ENCODE measurements at places on chromosomes 7 and 10.

GRCh38 chr7:155701972-155702544 is 57.6 kb downstream of the RBM33 start:
- no peak for DNase-seq

DNA sequence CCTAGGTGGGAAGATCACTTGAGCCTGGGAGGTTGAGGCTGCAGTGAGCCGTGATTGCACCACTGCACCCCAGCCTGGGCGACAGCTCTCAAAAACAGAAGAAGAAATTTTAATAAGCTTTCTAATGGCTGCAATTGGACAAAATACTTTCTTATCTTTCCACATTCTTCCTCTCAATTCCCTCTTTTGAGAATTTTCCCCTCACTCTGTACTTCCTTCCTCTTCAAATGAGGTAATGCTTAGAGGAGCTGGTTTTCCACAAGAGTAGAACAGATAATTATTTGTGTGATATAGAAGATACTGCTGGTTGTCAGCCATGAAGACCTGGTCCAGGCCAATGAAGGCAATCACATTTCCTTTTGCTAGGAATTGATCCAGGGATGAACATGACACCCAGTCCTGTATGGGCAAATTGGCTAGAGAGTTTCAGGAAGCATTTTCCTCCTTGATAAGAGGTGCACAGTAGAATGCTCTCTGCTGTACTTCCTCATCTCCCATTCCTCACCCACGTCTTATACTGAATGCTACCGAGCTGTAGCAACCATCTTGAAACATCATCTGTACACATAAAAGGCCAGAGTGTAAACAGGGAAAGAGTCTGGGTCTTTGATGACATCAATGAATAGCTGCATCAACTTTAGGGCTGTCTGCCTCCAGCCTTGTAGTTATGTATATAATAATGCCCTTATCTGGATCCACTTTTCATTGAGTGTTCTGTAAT is 103.9 kb downstream of the CDK6 start:
- DNase-seq: no peak

DNA sequence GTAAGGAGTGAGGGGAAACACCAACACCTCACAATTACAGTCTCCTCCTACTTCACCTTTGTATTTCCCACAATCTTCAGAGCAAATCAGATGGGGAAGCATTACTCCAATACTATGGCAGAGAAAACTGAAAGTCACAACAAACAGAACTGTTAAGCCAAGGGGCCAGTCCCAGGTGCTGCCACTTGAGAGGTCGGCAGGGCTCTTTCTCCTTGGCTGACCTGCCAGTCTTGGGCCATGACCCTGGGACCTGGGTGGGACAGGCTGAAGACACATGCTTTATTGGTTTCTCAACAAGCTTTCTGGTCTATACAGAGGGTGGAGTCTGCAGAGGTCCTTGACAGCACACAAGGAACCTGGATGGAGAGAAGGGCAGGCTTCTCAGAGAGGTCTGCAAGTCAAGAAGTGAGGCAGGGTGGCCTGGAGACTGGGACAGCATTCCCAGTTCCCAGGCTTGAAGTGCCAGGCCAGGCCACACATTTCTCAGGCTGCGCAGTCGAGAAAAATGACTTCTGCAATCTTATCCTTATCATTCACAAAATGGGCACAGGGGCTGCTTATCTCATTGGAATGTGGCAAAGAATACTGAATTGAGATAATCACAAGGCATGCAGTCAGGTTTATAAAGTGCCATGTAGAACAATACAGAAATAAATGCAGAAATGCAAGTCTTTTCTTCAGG is 301.0 kb downstream of the CXCL12 start:
- no peak for DNase-seq

DNA sequence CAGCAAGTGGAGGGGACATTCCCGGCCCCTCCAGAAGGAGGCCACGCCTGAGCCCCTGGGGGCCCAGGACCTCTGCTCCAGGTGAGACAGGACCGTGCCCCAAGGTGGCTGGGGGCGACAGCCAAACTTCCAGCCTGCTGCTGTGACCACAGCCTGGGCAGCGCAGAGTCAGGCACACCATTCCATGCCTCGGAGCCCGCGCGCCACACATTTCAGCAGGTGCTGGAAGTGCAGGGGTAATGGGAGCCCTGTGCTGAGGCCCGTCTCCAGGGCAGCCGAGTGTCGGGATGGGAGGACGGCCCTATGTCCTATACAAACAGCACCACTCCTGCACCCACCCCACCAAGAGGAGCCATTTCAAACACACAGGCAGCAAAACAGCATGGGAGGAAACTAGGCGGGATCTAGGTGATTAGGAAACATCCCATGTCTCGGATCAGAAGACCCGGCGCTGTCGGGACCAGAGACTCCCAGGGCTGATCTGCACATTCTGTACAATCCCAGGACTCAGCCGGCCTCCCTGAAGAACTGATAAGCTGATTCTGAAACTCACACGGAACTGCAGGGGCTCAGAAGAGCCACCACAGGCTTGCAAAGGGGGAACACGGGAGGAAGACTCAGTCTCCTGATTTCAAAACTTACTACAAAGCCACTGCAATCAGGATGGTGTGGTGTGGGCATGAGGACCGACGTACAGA is 272.3 kb downstream of the ELFN1 start:
- DNase-seq: no peak

GRCh38 chr10:71277914-71278665 is 41.0 kb upstream of the SLC29A3 start:
- no peak for DNase-seq

DNA sequence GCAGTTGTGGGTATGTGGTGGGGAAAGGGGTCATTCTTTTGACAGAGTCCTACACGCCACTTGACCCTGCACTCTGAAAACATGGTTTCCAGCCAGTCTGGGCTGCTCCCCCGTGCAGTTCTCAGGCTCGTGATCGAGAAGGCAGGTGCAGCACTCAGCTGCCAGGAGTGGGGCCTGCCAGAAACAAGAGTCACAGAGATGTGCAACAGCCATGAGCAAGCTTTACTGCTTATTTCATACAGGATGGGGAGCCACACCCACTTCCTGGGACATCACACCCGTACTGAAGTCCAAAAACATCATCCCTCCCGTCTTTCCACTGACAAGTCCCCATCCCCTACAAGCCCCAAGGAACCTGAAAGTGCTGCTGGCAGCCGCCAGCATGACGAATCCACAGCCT is 9.3 kb downstream of the ATG9B start:
- no peak for DNase-seq

- DNase-seq: no peak
These were observed 217.2 kb downstream of the ANK3 start for GRCh38 chr10:60172363-60172990.

DNA sequence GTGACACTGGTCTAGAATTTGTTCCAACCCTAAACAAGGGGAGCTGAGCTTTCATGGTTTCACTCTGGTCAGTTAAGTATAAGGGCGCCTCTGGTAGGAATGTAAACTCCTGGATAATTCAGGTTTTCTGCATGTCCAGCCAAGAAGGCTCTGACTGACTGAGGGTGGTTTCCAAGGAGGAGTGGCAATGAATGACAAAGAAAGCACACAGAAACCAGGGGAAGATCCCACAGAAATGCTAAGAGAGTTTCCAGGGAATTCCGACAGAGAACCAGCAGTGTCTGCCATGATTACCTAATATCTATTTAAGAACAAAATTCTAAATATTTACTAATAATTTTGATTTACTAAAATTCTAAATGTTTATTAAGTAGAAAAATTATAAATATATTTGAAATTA is 27.3 kb upstream of the NRG3 start:
- DNase-seq: no peak

DNA sequence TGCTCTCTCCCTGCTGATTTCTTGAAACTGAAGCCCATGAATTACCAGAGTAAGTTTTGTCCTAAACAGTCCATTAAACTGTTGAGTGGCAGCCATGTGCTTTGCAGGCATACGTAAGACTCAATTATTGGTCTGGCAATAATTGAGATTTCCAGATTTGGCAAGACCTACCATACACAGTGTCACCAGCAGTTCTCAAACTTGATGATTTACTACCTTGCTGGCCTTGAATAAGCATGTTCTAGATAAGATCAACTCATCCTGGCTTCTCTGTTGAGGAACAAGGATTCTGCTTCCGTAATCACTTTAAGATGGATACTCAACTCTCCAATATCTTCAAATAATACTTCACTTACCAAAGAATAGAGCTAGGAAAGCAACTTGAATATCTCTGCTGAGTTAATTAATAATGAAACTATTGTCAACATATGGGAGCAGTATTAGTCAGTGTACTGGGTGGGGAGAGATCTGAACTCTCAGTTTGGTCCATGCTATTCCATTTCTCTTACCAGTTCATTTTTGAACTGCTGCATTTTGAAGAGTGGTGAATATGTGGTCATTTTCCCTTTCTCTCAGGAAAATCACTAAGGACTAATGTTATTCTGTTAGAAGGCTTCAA is 181.4 kb downstream of the IPMK start:
- no peak for DNase-seq

- DNase-seq: no peak
These were observed 22.6 kb downstream of the ARHGAP12 start for GRCh38 chr10:31906039-31906438.

DNA sequence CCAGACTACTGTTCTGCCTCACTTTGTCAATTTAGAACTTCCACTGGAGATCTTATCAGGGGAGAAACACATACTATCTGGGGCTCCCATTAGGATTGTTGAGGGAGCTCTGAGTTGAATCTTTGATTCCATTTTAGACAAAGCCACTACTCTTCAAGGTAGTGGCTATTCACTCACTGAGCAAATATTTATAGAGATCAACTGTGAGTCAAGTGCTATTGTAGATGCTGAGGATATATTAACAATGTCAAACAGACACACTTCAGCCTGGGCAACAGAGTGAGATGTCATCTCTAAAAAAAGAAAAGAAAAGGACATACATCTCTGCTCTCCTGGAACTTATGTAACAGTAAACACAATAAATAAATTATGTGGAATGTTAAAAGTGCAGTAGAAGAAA is 315.3 kb downstream of the PTEN start:
- no peak for DNase-seq

All from stimulated activated CD8-positive, alpha-beta memory T cell treated with anti-CD3 and anti-CD28 coated beads, Interleukin-15, amount 100 ng/mL, for 24 hours (primary cell).